ENCODE measurements at places on chromosomes 1 and 21.
A peak's percentile ranks its signal among the peaks of the same experiment; 100 is the strongest.

DNA sequence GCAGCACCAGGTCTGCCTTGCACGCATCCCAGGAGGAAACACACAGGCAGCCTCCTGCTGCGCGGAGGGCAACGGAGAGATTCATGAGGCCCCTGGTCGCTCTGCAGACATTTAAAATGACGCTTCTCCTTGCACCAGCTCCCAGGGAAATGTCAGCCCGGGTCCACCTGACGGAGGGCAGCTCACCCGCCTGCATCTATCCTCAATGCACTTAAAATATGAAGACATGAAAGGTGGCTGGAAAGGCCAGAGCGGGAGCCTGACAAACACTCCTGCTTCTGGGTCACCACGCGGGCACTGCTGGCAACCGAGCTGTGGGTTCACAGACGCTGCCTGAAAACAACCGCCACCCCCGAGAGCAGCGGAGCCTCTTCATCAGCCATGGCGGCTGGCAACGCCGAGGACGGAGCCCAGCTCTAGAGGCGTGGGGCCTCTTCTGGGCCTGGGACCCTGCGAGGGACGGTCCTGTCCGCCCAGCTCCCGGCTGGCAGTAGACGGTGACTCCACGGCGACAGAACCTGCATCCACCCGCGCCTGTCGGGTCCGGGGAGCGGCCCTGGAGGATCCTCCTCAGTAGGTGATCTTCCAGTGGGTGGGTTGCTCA is 22.7 kb downstream of the POFUT2 start:
- DNase-seq, result no peak
- no peaks in the 10 kb centered on the region for H3K4me1 ChIP-seq
- no peak overlapping the region for H3K4me3 ChIP-seq

- peaks cover 18% of the 10 kb centered on the region for H3K36me3 ChIP-seq
- H3K4me3 ChIP-seq, result no peak overlapping the region
- no peak overlapping the region for H3K27ac ChIP-seq
- no peaks in the 10 kb centered on the region for H3K27me3 ChIP-seq
- H3K4me1 ChIP-seq, result peaks cover 8% of the 10 kb centered on the region
- DNase-seq, result no peak
Observed at GRCh38 chr1:101239095-101240040, 2.5 kb downstream of the S1PR1 start.

GRCh38 chr1:229385853-229386456 is 43.1 kb upstream of the CCSAP start:
- H3K36me3 ChIP-seq, result no peaks in the 10 kb centered on the region
- DNase-seq, result no peak
- H3K4me1 ChIP-seq, result no peaks in the 10 kb centered on the region
- H3K4me3 ChIP-seq, result no peak overlapping the region
- no peaks in the 10 kb centered on the region for H3K27me3 ChIP-seq
- no peak overlapping the region for H3K27ac ChIP-seq

- H3K36me3 ChIP-seq, result no peaks in the 10 kb centered on the region
- H3K27ac ChIP-seq, result peak overlapping the region; percentile 29
- no peaks in the 10 kb centered on the region for H3K27me3 ChIP-seq
Observed at GRCh38 chr21:34846601-34847112, 177.9 kb downstream of the CLIC6 start.

- no peak for DNase-seq
- H3K36me3 ChIP-seq, result no peaks in the 10 kb centered on the region
- no peaks in the 10 kb centered on the region for H3K4me1 ChIP-seq
- H3K27me3 ChIP-seq, result no peaks in the 10 kb centered on the region
- no peak overlapping the region for H3K4me3 ChIP-seq
- H3K27ac ChIP-seq, result no peak overlapping the region
Observed at GRCh38 chr21:43847301-43847700, 17.7 kb upstream of the AGPAT3 start.

DNA sequence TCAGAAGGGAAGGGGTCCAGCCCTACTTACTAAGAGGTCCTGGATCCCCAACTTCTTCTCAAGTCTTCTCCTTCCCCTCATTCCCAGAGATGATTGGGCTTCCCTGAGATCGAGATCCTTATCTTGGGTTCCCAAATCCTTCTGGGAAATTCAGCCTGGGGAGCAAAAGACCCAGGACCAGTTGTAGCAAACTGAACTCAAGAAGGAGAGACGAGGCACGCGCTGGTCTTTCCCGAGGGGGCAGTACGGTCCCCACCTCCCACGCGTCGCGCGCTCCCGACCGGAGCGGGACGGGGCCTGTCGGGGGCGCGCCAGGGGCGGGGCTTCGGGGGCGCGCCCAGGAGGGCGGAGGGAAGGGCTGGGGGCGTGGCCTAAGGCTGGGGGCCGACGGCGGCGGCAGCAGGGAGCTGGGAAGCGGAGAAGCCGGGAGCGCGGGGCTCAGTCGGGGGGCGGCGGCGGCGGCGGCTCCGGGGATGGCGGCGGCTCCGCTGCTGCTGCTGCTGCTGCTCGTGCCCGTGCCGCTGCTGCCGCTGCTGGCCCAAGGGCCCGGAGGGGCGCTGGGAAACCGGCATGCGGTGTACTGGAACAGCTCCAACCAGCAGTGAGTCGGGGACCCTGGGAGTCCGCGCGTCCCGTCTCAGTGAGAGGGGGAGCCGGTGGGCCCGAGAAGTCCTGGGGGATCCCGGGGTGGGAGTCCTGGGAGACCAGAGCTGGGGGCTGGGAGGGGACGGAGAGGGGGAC is at the start of gene EFNA3:
Gene EFNA3, plus strand, starts transcription at position 369 of the 741 bp plus-strand sequence. Its CDS starts 105 bp downstream, at position 474.
- peak within 1 kb of the TSS; percentile 88 for H3K4me3 ChIP-seq
- peaks cover 42% of the 10 kb centered on the region for H3K4me1 ChIP-seq
- no peaks in the 10 kb centered on the region for H3K36me3 ChIP-seq
- peaks cover 32% of the 10 kb centered on the region for H3K27me3 ChIP-seq
- peak; percentile 78 for DNase-seq

GRCh38 chr1:235799264-235799663 is 67.4 kb downstream of the LYST start:
- DNase-seq, result no peak
- H3K27me3 ChIP-seq, result no peaks in the 10 kb centered on the region
- H3K36me3 ChIP-seq, result no peaks in the 10 kb centered on the region
- no peaks in the 10 kb centered on the region for H3K4me1 ChIP-seq
- no peak overlapping the region for H3K27ac ChIP-seq
- H3K4me3 ChIP-seq, result no peak overlapping the region

- no peaks in the 10 kb centered on the region for H3K4me1 ChIP-seq
- no peak overlapping the region for H3K27ac ChIP-seq
- no peak for DNase-seq
Observed at GRCh38 chr1:119048624-119049404, 60.7 kb upstream of the TBX15 start.

DNA sequence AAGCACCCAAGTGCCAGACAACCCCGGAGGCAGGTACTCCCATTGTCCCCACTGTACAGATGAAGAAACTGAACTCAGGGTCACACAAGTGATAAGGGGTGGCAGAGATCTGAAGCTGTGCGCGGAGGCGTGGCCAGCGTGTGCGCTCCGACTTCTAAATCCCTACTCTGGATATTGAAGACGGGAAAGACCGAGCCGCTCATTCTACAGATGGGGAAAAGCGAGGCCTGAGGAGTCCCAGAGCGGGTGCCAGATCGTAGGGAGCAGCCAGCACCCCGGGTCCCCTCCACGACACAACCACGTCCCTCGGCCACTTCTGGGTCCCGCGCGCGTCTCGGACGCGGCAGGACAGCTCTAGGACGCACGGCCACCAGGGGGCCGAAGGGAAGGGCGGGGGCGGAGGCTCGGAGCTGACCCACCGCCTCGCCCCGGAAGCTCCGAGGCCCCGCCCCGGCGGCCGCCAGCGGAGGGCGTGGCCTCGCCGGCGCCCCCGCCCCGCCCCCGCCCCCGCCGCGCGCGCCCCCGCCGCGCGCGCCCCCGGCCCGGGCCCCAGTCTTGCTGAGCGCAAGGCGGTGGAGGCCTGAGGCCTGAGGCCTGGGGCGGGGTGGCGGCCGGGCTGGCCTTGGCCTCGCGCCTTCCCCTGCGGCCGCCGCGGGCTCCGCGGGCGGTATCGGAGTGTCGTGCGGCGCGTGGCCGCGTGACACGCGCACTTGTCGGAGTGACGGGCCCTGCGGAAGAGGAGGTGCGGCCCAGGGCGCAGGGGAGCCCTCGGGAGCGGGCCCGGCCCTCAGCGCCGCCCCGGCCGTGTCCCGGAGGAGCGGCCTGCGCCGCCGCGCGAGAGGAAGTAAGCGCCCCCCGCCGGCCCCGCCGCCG is at the start of gene H6PD:
Gene H6PD, plus strand, starts transcription at position 552 of the 873 bp plus-strand sequence. CDS start 10,161 bp downstream, outside the sequence.
- H3K27ac ChIP-seq, result peak within 1 kb of the TSS; percentile 70
- H3K27me3 ChIP-seq, result peaks cover 2% of the 10 kb centered on the region
- no peaks in the 10 kb centered on the region for H3K4me1 ChIP-seq
- peak within 1 kb of the TSS; percentile 86 for H3K4me3 ChIP-seq
- peaks cover 5% of the 10 kb centered on the region for H3K36me3 ChIP-seq
- peak; percentile 82 for DNase-seq

GRCh38 chr1:46166521-46167462 is 8.1 kb upstream of the TSPAN1 start:
- peaks cover 7% of the 10 kb centered on the region for H3K4me1 ChIP-seq
- H3K36me3 ChIP-seq, result no peaks in the 10 kb centered on the region
- H3K27me3 ChIP-seq, result no peaks in the 10 kb centered on the region
- H3K27ac ChIP-seq, result no peak overlapping the region
- peak overlapping the region; percentile 63 for H3K4me3 ChIP-seq

GRCh38 chr1:24973315-24973714 is 43.2 kb upstream of the RUNX3 start:
- H3K4me1 ChIP-seq, result peaks cover 7% of the 10 kb centered on the region
- no peak overlapping the region for H3K27ac ChIP-seq
- no peaks in the 10 kb centered on the region for H3K27me3 ChIP-seq
- no peak overlapping the region for H3K4me3 ChIP-seq
- no peaks in the 10 kb centered on the region for H3K36me3 ChIP-seq

DNA sequence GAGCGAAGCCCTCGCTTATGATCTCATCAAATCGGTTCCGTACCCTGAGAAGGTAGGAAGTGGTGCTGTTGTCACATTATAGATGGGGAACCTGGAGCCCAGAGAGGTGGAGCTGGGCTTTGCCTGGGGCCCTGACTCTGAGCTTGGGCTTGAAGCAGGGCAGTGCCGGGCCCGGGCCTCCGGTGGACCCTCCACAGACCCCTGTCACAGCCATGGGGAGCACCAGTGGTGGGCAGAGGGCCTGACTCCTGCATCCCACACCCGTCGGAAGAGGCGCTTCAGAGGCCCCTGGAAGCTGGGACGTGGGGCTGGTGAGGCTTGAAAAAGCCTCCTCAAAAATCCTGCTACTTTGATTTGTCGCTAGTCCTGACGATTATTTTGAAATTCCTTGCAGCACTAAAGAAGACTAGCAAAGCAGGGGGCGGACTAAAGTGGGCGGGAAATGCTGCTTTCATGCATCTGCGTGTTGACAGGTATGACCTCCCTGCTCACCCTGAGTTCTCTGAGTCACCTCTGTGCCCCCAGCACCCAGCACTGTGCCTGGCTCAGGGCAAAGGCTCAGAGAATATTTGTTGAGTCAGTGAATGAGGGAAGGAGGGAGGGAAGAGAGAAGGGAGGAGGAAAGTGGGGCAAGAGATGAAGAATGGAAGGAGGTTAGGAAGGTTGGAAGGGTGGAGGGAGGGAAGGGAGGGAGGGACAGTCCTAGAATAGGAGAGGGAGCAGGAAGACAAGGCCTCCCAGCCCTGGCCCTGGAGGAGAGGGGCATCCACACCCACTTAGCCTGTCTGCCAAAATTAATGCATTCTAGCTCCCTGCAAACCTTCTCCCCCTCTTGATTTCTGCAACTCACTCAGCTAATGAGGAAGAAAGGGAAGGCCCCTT is 262.8 kb upstream of the VAMP3 start:
- H3K27me3 ChIP-seq, result no peaks in the 10 kb centered on the region
- H3K27ac ChIP-seq, result no peak overlapping the region
- peaks cover 6% of the 10 kb centered on the region for H3K4me1 ChIP-seq
- DNase-seq, result no peak
- H3K36me3 ChIP-seq, result no peaks in the 10 kb centered on the region

GRCh38 chr1:155967341-155968050 is 10.9 kb downstream of the ARHGEF2 start:
- no peak for DNase-seq
- H3K27me3 ChIP-seq, result no peaks in the 10 kb centered on the region
- H3K27ac ChIP-seq, result peak overlapping the region; percentile 20
- H3K36me3 ChIP-seq, result peaks cover 82% of the 10 kb centered on the region
- no peak overlapping the region for H3K4me3 ChIP-seq

- H3K4me3 ChIP-seq, result no peak overlapping the region
- no peaks in the 10 kb centered on the region for H3K27me3 ChIP-seq
- no peak for DNase-seq
- peaks cover 26% of the 10 kb centered on the region for H3K36me3 ChIP-seq
Observed at GRCh38 chr1:88697503-88697902, 13.4 kb downstream of the PKN2 start.

GRCh38 chr1:54099061-54099610 is 45.7 kb downstream of the TCEANC2 start:
- no peaks in the 10 kb centered on the region for H3K27me3 ChIP-seq
- H3K27ac ChIP-seq, result no peak overlapping the region
- peaks cover 14% of the 10 kb centered on the region for H3K36me3 ChIP-seq
- no peak for DNase-seq

GRCh38 chr21:26815197-26815596 is 30.0 kb downstream of the ADAMTS1 start:
- no peak overlapping the region for H3K4me3 ChIP-seq
- no peaks in the 10 kb centered on the region for H3K27me3 ChIP-seq
- DNase-seq, result no peak

GRCh38 chr1:24123611-24124010 is 11.7 kb upstream of the MYOM3 start:
- no peak for DNase-seq
- H3K4me1 ChIP-seq, result no peaks in the 10 kb centered on the region
- no peak overlapping the region for H3K27ac ChIP-seq
- H3K27me3 ChIP-seq, result no peaks in the 10 kb centered on the region

DNA sequence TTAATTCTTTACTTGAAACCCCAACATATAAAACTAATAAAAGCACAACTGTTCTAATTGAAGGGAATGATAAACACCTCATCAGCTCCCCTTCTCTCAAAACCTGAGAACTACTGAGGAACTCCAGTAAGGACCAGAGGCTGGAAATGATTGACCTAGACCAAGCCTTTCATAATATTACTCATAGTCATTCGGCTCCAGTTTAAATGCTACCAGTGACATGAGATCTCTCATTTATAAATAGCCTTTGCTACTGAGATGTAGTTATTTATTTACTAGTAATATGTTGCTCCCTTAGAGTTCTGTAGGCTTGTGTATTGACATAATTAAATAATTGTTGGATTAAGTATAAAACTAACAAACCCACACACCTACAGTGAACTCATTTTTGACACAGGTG is 209.8 kb upstream of the PRMT6 start:
- no peaks in the 10 kb centered on the region for H3K27me3 ChIP-seq
- no peaks in the 10 kb centered on the region for H3K4me1 ChIP-seq
